ENCODE measurements at places on chromosomes 7 and 10. TPM values are rescaled to one million over a fixed set of nuclear protein-coding genes. Genes with fewer than 3 reads are reported as not detected.

ZMIZ1 gene
- 20.2 TPM for total RNA-seq

FAM25G gene
- not detected for total RNA-seq

P4HA1 gene
- total RNA-seq, result 290 TPM

ANKRD61 gene
- 0.20 TPM for total RNA-seq

MGMT gene
- 7.5 TPM for total RNA-seq

SUGCT gene
- total RNA-seq, result 12.4 TPM

NKX2-3 gene
- total RNA-seq, result 0.59 TPM

DNA sequence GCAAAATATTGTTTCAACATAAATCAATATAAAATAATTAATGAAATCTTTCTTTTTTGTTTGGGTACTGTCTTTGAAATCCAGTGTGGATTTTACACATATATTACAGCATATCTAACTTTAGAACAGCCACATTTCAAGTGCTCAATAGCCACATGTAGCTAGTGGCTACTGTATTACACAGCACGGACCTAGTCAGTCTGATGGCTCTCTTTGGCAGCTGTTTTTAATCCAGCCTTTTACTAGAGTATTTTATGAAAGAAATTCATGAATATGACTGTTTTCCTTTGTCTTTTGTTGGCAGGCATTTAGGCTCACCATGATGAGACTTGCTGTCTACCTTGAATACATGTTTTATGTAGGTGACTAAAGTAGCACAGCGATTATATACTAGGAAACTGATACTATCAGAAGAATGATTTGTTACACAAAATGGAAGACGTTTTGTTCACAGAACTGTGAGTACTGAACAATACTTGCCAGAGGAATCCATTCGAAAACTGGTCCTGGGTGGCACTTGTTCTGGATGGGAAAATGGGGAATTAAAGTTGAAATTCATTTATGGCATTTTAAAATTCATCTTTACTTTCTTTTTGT, 386.7 kb downstream of the PHTF2 start:
- no peak for DNase-seq

GRCh38 chr7:15747712-15748111, 61.2 kb upstream of the MEOX2 start:
- DNase-seq, result no peak

DNA sequence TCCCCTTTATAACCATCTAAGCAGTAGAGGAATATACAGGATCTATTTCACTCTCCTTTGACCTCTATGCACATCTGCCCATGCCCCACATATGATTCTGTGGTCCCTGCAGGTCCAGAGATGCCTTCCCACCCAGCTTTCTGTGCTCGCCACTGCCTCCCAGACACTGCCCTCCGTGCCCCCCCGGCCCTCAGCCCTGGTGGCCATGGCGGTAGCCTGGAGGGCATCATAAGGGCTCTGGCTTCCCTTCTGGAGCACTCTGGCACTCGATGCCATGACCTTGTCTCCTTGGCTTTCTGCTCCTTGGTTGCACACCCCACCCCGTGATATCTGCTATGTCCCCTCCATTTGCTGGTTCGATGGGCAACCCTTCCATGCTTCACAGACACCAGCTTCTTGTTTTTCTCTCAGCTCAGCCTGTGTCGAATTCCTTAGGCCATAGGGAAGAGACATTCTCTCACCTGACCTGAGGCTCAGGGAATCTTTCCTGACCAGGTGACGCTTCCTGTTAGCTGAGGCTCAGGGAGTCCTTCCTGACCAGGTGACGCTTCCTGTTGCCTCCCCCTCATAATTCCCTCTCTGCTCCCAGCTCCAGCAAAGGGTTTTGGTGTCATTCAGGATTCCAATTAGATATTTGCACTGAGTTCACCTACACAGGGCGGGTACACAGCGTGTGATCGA, 100.4 kb upstream of the GLI3 start:
- no peak for DNase-seq

- no peak for DNase-seq
These were observed 1095.4 kb upstream of the CELF2 start for GRCh38 chr10:9922126-9922870.

- peak; percentile 42 for DNase-seq
These were observed 30.9 kb downstream of the KCNMA1 start for GRCh38 chr10:77606751-77607150.

- peak; percentile 90 for DNase-seq
These were observed 147.3 kb downstream of the CELF2 start for GRCh38 chr10:11164803-11165590.

DNA sequence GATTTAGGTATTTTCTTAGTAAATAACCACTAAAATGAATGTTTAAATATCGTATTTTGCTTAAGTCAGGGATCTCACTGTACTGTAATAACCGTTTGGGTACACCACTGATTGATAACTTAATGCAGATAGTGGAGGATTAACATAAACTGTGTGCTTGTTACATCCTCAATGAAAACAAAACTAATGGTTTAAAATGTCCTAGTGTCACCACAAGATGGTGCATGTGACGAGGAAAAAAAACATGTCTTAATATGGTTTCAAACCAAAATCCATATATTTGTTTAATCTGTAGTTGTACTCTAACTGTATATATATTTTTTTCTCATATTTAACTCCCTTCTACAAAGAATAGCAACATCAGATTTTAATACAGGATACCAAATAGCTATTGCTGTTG, 19.2 kb downstream of the ARMC10 start:
- no peak for DNase-seq

DNA sequence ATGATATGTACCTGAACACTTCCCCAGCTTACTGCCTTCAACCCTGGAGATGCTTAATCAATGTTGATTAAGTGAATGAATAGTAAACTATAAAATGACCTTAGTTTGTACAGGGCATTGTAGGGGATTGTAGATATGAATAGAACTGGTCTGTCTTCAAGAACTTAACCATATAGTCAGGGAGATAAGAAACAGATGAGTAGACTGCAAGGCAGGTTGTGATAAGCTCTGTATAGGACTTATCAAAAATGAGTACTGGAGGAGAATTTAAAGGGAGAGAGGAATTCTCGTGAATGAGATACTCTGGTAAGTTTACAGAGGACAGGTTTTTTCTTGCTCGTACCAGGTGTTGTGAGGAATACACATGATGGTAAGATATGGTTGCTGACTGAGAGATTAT, 27.6 kb downstream of the SGPL1 start:
- no peak for DNase-seq

GRCh38 chr7:158268816-158269535, 318.6 kb downstream of the PTPRN2 start:
- DNase-seq, result no peak

GRCh38 chr10:63614371-63614891, 93.2 kb downstream of the REEP3 start:
- DNase-seq, result no peak

DNA sequence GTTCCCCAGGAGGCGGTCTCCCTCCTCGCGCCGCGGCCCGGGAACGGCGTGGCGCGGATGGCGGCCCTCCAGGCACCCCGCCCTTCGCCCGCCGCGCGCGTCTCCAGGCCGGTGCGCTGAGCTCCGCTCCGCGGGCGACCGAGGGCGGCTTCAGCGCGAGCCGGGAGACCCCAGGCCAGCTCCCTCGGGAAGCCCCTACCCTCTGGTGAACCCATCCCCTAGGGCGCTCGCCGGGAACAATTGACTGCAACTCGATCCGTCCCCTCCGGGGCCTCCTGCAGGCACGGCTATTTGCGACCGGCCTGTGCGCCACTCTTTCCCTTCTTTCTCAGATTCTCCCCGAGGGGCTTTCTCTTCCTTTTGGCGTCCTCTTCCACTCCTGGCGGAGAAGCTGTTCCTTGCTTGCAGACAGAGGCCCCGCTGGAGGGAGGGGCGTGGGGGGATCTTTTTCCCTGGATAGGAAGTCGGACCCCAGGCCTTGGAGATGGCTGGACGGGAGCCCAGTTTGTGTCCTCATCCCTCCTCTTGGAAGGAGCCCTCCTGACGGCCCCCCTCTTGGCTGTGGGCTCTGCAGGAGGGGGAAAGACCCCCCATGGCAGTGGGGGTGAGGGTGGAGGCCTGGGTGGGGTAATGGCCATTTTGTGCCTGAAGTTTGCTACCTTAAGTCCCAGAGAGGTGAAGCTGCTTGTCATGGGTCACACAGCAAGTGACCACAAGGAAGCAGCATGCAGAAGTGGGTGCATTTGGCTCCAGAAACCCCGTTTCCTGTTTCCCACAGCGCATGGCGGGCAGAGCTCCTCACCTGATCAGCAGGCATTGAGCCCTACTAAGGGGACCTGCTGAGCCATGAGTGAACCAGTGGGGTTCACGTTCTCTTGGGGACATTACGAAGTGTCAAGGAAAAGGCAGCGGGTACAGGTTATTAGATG, 171.2 kb upstream of the TNRC18 start:
- DNase-seq, result peak; percentile 46

GRCh38 chr10:45488365-45488764, 114.3 kb downstream of the ALOX5 start:
- DNase-seq, result no peak

- no peak for DNase-seq
These were observed 44.1 kb upstream of the LAMB1 start for GRCh38 chr7:108046952-108047506.

GRCh38 chr7:27095050-27095896, 527 bp downstream of the HOXA1 start:
- no peak for DNase-seq

DNA sequence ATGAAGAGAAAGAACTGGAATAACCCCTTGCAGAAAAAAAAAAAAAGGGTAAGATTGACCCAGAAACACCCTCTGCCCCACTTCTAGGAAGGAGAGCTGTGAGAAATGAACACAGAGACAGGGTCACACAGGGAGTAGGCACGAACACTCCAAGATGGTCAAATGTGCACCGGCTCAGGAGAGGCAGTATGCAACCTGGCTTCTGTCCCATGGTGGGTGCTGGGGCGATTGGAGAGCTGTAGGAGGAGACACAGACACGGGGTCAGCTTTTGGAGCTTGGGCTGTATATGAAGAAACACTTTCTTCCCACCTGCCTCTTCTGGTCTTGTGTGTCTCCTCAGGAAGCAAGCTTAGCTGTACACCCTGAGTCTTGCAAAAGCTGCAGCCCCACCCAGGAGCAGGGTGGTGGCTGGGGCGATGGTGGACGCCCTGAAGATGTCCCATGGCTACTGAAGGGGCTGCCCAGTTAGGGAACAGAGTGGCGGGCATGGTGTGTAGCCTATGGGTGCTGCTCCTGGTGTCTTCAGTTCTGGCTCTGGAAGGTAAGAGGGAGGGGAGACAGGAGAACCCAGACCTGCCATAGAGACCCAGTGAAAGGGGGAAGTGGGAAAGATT, 8.0 kb downstream of the EPHB6 start:
- DNase-seq, result no peak

DNA sequence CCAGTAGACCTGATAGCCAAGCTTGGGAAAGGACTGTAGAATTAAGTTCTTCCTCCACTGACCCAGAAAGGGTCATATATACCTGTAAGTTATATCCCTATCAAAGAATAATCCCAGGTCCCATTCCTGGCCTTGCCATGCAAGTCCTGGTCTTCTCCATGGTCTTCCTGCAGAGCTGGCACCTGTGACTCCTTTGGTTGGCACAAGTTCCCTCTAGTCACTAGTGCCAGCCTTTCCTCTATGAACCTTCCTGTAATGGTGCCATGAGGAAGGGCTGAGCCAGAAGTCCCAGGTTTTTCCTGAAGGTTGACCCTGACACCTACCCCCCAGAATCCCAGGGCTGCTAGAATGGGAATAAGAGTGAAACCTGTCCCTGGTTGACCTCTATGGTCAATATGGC, 54.1 kb upstream of the UNC5B start:
- no peak for DNase-seq

DNA sequence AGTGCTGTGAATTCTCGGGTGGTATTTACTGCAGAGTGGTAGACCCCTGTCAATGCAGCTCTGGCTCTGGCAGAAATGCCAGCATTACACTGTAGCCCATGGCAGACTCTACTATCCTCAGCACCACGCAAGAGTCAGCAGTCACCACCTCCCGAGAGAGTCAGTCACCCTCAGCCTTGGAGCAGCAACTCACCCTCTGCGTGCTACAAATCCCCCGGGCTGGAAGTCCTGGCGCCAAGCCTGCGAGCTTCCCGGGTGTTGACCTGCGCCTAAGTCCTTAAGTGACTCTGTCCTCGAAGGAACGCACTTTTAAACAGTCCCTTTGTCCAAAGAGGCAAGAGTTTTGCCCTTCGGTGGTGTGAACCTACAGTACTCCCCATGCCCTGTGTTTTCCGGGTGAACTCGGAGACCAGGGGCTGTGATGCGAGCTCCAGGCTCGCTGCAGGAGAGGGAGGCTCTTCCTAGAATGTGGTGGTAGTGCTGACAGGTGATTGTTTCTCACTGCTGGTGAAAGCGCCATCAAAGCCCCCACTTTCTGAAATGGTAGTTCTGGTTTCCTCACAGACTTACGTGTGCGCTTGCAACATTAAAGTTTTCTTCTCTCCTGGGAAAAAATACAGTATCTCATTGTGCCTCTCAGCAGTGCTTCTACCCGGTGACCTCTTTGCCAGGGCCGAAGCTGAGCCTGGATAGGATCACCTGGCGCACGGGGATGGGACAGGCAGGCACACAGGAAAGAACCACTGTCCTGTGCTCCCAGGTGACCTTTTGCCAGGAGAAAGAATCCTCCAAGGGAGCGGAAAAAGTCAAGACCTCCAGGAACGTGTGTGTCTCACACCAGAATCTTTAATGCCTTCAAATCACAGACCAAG, 33.1 kb upstream of the MBL2 start:
- no peak for DNase-seq

DNA sequence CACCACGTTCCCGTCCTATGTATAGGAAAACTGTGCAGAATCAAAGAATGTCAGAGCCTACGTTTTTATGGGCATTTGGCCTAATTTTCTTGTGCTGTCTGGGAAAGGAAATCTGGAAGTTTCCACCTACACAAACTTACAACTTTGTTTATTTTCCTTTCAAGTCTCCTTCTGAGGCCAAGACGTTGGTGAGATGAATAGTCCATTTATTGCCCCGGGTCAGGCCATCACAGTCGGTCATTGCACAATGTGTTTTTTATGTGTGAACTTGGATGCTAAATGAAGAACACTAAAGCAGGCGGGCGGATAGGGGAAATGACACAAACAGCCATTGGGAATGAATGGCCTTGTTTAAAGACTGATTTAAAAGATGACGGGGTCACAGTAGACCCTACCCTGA, 38.6 kb downstream of the TRIL start:
- peak; percentile 70 for DNase-seq

- DNase-seq, result no peak
These were observed 113.6 kb downstream of the ADCY1 start for GRCh38 chr7:45687721-45688120.

DNA sequence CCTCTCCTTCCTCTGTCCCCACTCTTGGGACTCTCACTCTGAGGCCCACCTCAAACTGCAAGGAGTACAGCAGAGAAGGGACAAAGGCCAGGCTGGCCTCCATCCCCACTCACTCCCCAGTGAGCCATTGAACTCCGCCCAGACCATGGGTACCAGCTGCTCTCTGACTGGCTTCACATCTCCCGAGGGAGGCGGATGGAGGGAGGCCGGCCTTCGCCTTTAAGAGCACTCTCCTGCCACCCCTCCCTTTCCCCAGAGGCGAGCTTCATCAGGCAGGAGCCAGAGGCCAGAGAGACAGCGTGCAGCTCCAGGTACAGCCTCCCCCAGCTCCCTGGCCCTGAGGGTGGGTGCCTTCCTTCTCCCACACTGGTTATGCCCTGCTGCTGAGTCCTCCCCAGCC, 1.8 kb upstream of the LDB3 start:
- no peak for DNase-seq

Measured in RPMI7951 (cell line).